ENCODE measurements at places on chromosomes 16 and 17. TPM values are rescaled to one million over a fixed set of nuclear protein-coding genes. Genes with fewer than 3 reads are reported as not detected.

CCL17 gene
- total RNA-seq, result not detected

CCDC40 gene
- total RNA-seq, result 0.77 TPM

DNA sequence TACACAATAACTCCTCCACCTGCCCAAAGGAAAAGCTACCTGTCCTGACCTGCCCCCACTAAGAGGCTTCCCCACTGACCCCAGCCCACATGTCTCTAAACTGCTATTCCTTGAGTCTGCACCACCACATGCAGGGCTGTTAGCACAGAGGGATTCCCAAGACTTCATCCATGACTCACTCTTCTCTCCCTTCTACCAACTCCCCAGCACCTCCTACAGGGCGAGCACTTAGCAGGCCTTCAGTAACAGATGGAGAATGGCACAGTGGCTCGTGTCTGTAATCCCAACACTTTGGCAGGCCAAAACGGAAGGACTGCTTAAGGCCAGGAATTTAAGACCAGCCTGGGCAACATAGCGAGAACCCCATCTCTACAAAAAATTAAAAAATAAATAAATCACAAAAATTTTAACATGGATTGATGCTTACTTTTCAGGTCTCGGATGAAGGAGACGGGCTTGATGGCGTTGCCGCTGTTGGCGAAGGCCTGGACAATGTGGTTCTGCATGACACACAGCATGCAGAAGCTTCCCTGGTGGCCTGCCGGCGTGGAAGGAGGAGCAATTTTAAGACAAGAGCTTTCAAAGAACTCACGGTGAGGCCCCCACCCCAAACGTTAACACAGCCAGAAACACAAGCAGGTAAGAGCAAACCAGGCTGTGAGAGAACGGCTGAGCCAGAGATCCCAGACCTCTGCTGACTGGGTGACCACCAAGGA is 12.0 kb downstream of the USP36 start:
- H3K4me1 ChIP-seq, result peaks cover 15% of the 10 kb centered on the region
- H3K27me3 ChIP-seq, result no peaks in the 10 kb centered on the region
- H3K36me3 ChIP-seq, result peaks cover 95% of the 10 kb centered on the region
- no peak for DNase-seq
- no peak overlapping the region for H3K27ac ChIP-seq

DNA sequence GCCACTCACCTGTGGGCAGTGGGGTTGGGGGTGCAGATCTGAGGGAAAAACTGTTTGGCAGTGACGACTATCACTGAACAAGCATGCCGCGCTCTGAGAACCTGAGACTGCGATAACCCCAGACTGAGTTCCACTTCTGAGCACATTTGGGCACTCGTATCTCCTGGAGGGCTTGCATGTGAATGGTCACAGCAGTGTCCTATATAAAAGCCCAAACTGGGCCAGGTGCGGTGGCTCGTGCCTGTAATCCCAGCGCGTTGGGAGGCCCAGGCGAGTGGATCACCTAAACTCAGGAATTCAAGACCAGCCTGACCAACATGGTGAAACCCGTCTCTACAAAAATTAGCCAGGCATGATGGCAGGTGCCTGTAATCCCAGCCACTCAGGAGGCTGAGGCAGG is 18.7 kb downstream of the ATP2C2 start:
- no peak overlapping the region for H3K4me3 ChIP-seq
- no peak for DNase-seq
- H3K27me3 ChIP-seq, result no peaks in the 10 kb centered on the region

GRCh38 chr16:8594149-8594666 is 3.9 kb upstream of the TMEM114 start:
- H3K4me1 ChIP-seq, result peaks cover 8% of the 10 kb centered on the region
- H3K36me3 ChIP-seq, result no peaks in the 10 kb centered on the region
- H3K4me3 ChIP-seq, result no peak overlapping the region
- DNase-seq, result no peak
- no peak overlapping the region for H3K27ac ChIP-seq

GRCh38 chr17:57955183-57955931 is at the start of gene CUEDC1:
CUEDC1 (minus strand) TSS chr17:57955412; CDS start chr17:57885564, 69,848 bp downstream.
- peaks cover 13% of the 10 kb centered on the region for H3K27me3 ChIP-seq
- no peak within 1 kb of the TSS for H3K27ac ChIP-seq
- peaks cover 19% of the 10 kb centered on the region for H3K4me1 ChIP-seq

GRCh38 chr16:78390092-78390491 is 290.6 kb downstream of the WWOX start:
- H3K27ac ChIP-seq, result no peak overlapping the region
- H3K4me1 ChIP-seq, result no peaks in the 10 kb centered on the region
- H3K36me3 ChIP-seq, result no peaks in the 10 kb centered on the region
- no peak overlapping the region for H3K4me3 ChIP-seq
- no peaks in the 10 kb centered on the region for H3K27me3 ChIP-seq

DNA sequence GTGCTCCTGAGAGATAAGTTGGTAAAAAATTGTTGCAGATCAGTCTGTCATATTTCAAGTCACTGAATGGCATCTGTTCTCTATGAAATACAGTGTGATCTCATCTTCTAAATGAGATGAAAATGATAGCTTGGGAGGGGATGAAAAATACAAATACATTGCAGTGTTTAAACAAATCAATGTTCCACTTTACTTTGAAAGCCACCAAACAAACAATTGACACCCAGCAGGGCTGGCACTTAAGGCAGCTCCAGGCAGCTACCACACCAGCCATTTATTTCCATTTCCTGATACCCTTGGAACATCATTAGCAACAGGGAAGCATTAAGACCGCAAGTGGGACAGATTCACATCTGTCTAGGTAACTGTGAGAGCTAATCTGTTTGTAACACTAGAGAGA is 827.6 kb upstream of the KIF2B start:
- no peak for DNase-seq
- no peak overlapping the region for H3K27ac ChIP-seq
- H3K4me1 ChIP-seq, result no peaks in the 10 kb centered on the region
- H3K27me3 ChIP-seq, result no peaks in the 10 kb centered on the region
- H3K4me3 ChIP-seq, result no peak overlapping the region

DNA sequence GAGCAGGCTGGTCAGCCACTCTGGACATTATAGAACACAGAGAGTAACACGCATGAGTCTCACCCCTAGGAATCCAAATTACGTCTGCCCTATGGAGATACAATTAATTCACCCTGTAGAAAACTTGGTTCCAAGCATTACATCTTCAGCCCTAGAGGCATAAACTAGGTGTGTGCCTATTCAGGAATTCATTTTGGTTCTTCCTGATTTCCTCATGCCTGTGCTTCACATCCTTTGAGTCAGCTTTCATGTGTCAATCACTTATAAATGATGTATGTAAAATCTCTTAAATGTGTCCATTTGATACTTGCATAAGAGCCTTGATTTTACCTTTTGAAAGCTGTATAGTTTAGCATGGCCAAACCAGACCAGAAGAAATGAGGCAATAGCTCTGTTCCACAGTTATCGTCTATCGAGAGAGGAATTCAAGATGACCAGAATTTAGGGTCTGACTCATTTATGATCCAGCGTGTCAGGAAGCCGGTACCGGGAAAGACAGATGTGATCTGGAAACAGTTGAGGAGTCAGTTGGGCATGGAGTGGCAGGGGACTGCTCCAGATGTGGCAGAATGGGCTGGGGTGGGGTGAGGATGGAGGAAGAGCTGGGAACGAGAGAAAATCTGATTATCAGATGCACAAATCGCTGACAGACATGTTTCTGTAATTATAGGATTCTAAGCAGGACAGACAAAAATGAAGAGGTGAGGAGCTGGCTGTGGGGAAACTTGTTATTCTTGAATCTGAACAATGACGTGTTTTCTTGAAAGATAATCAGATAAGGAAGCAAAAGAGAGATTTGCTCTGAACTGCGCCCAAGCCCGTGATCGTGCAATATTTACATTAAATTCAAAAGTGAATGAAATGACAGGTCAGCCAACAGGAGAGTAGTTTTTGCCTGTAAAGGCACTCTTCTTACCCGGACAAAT is 76.7 kb downstream of the C16orf95 start:
- peaks cover 12% of the 10 kb centered on the region for H3K4me1 ChIP-seq
- peaks cover 10% of the 10 kb centered on the region for H3K27me3 ChIP-seq
- no peaks in the 10 kb centered on the region for H3K36me3 ChIP-seq
- DNase-seq, result no peak

GRCh38 chr16:66845791-66846221 is 1.6 kb downstream of the CA7 start:
- peaks cover 7% of the 10 kb centered on the region for H3K4me1 ChIP-seq
- no peak overlapping the region for H3K27ac ChIP-seq
- H3K36me3 ChIP-seq, result no peaks in the 10 kb centered on the region
- no peak for DNase-seq
- peaks cover 33% of the 10 kb centered on the region for H3K27me3 ChIP-seq

DNA sequence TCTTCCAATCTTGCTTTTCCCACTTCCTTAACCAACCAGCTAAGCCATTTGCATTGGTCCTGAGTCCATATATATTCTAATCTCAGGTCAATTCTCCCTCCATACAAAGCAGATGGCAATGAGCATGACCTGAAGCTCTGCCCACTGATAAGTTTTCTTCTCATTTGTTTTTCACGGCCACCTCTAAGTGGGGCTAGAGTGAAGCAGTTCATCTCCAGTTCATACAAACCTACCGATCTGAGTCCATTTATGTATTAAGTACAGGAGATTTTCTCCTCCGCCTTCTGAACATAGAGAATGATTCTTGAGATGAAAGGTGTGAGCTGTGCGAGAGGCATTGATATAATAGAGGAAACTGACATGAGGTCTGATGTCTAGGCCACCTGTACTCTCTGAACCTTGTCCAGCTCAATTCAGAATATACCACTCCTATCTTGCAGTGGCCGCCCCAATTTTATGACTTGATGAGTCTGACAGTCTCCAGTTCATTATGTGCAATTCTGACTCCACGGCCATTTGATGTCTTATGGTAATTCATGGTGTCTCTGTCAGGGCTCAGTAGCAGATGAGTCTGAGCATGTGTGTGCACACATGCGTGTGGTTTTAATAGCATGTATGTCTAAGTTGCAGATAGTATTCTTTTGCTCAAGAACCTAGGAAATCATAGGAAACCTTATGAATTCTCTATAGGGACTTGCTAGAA is 329.8 kb downstream of the PMP22 start:
- H3K36me3 ChIP-seq, result no peaks in the 10 kb centered on the region
- no peak for DNase-seq
- no peak overlapping the region for H3K4me3 ChIP-seq

DNA sequence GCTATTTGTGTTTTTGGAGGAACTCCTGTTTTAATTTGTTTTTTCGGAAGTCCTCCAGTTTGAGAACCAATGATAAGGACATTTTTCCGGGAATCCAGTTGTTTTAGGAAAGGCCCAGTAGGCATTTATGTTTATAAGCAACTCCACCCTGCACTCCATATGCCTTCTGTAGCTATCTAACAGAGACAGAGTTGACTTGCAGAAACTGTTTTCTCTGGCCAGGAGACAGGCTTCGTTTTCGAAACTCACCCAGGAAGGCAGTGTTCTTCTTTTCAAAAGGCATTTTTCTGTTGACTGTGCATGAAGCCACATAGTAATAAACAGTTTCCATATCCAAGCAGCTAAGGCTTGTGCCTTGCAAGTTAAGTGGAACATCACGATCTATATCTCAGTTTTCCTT is 587.1 kb downstream of the WWOX start:
- H3K4me1 ChIP-seq, result no peaks in the 10 kb centered on the region
- H3K27ac ChIP-seq, result no peak overlapping the region
- no peaks in the 10 kb centered on the region for H3K27me3 ChIP-seq
- H3K4me3 ChIP-seq, result no peak overlapping the region

DNA sequence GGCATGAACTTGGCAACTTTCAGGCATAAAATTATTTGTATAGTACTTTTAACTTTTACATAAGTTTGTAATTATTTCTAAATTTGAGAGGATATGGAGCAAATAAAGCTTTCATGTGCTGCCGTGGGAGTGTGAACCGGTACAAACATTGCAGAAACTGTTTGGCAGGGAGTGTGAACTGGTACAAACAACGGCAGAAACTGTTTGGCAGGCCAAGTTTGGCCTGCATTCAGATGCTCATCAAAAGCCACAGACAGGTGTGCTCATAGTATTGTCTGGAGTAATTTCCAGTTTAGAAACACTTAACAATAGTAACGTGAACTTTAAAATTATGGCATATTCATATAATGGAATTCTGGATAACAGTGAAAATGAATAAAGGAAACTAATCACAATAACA is 73.8 kb upstream of the ATP2A3 start:
- no peak overlapping the region for H3K4me3 ChIP-seq
- H3K4me1 ChIP-seq, result peaks cover 3% of the 10 kb centered on the region
- no peaks in the 10 kb centered on the region for H3K27me3 ChIP-seq
- H3K36me3 ChIP-seq, result peaks cover 78% of the 10 kb centered on the region
- DNase-seq, result no peak

DNA sequence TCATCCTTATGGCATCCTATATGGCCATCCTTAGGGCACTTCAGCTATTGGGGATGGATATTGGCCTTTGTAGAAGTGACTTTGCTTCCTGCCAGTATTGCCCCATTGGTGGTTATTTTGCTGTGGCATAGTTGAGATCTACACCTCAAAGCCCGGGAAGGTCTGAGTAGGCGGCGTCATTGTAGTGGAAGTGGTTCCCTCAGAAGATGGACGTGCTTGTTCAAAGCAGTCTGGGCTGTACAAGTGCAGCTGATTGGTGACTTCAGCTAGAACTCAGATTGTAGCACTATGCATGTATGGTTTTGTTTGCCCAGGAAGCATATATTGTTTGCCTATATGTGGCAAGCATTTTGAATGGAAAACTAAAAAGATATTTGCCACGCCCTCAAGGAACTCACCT is 83.2 kb downstream of the TMC6 start:
- peaks cover 35% of the 10 kb centered on the region for H3K36me3 ChIP-seq
- DNase-seq, result no peak
- H3K4me3 ChIP-seq, result no peak overlapping the region
- peaks cover 12% of the 10 kb centered on the region for H3K4me1 ChIP-seq
- H3K27ac ChIP-seq, result no peak overlapping the region
